ENCODE measurements at places on chromosomes 5 and 9.

GRCh38 chr9:132505991-132506655 lies 76.3 kb upstream of the BARHL1 start:
- no peak for DNase-seq

GRCh38 chr5:119302916-119303897 lies 52.6 kb upstream of the TNFAIP8 start:
- DNase-seq, result peak; percentile 52

DNA sequence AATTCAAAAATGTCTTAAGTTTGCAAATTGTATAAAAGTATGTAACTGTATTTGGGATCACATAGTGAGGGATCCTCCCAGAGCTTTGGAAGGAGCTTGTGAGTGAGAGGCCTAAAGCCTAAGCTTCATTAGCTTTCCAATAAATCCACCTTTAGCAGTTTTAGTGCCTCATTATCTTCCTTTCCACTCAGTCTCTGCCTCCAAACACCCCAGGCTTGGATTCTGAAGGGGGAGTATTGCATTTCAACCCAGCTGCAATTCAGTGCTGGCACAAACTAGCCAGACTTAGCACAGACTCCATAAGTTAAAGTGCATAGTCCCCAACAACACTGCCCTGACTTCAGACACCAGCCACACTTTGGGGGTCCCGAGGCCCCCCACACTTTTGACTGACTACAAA lies 113.5 kb downstream of the SMARCA2 start:
- DNase-seq, result no peak

DNA sequence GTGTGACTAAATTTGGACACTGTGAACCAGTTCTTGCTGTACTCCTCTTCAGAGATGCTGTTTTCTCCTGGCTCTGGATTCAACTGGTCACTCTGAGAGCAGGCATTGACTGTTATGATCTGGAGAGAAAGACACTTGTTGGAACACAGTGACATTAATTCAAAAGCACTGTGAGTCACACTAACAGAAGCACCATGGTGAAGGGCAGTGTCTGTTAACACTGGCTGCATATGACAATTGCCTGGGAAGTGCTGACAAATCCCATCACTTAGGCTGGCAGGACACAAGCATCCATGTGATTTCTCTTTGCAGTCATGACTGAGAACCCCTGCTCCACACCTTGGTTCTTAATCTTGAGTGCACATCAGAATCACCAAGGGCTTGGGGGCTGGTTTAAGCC lies 132.4 kb downstream of the TRPM6 start:
- no peak for DNase-seq

GRCh38 chr5:95216136-95216955 lies 68.5 kb downstream of the MCTP1 start:
- DNase-seq, result no peak

DNA sequence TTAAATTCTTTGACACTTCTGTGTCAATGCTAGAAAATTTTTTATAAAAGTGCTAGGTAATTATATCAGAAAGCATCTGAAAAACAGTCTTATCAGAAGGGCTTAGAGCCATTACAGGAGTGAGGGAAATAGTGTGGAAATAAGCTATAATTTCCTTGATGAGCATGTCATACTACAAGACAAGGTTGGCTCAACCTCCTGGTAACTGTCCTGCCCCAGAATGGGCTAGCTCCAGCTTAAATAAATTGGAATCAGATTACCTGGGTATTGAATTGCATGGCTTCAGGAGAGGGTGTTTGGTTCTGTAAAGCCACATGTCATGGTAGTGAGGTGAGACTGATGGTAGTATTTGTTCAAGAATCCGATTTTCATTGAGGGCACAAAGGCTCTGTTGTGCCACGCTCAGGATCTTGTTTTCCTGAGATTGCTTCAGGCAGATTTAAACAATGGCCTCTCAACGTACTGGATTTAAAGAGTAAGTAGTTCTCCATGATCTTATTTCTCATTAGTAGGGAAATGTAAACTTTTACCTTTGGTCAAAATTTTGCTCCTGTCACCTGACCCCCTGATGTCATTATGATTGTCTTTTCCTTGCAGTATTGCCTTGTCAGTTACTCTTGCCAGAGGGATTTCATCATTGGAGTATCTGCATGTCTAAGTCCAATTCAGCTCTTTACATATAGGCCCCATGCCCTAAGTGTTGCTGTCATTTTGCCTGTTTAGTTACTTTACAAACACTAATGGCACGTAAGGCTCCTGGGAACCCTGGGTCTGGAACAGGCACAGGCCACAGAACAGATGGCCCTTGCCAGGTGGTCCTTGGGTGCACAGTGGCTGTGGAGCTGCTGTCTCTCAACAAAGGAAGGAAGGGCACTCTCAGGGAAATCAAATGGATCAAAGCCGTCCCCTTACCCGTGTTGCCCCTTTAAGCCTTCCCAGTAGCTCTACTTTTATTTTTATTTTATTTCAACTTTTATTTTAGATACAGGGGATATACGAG lies 21.3 kb downstream of the TRIO start:
- DNase-seq, result no peak

DNA sequence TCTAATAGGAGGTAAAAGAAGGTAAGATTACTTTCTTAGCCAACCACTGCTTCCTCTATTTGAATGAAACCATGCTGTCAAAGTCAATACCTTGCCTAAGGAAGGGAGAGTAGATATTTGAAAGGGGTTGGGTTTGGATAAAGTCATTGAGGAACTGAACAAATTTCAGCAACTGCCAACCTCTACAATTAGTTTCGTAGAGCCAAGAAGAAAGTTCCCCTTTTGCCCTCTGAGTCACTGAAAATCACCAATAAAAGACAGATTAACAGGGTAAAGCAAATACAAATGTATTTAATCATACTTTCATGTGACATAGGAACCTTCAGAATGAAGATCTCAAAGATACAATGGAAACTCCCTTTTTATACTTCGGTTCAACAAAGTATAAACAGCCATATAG lies 615.7 kb downstream of the GABRG2 start:
- DNase-seq, result no peak
